ENCODE measurements at places on chromosomes 7 and 10.

GRCh38 chr7:104552102-104552501 is 223.7 kb downstream of the LHFPL3 start:
- DNase-seq = no peak

DNA sequence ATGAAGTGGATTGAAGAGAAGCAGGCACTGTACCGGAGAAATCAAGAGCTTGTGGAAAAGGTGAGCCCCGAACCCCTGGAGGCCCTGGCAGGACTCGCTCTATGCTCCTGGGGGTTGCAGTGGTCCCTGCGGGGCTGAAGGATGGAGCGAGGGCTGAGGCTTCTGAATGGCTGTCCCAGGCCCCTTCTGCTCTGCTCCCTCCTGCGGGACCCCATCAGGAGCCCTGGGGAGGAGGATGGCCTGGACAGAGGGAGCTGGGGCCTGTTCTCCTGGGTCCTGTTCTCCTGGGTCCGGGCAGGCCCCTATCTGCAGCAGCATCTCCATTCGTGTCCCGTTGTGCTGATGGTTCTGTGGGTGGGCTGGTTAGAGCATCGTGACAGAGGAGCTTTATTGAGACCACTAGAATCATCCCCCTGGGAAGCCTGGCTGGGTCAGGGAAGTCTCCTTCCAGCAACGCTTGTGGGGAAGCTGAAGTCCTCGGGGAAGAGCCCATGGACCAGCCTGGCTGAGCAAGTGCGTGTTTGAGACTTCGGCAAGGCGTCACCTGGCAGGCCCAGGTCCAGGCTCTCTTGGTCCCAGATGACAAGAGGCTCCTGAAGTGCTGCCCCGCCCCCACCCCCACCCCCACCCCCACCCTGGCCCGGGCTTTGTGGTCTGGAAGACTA is 41.1 kb upstream of the DPYSL4 start:
- no peak for DNase-seq

GRCh38 chr7:710161-710560 is 16.3 kb upstream of the DNAAF5 start:
- DNase-seq = no peak

DNA sequence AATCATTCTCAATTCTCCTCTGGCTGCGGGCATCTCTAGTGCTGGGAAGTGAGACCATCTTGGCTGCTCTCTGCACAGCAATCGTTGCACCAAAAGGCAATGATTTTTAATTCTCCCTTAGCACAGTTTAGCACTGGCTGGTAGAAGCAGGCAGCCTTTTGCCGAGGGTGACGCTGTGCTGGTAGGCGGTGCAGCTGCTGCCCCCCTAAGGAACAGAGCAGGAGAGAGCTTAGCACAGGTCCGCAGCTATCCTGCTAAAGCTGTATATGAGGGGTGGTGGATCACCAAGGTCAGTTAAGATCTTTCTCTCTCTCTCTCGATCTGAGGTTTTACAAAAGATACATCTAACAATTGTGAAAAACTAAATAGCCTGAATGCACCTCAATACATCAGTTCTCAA is 390.1 kb downstream of the GATA3 start:
- DNase-seq = no peak

DNA sequence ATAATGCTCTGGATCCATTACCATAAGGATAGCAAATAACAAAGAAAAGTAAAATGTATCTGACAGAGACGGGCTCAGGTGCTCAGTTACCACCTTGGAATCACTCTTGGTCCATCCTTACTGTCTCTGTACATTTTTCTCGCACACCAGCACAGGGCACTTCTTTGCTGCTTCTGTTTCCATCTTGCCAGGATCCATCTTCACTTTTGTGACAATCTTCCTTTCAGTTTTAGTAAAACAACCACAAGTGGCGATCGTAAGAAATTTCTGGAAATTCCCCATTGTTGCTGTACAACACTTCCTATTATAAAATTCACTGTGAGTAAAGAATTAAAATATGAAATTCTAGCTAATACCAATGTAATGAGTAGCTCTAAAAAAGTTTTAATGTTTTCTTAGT is 695.5 kb downstream of the GRM8 start:
- DNase-seq = no peak

DNA sequence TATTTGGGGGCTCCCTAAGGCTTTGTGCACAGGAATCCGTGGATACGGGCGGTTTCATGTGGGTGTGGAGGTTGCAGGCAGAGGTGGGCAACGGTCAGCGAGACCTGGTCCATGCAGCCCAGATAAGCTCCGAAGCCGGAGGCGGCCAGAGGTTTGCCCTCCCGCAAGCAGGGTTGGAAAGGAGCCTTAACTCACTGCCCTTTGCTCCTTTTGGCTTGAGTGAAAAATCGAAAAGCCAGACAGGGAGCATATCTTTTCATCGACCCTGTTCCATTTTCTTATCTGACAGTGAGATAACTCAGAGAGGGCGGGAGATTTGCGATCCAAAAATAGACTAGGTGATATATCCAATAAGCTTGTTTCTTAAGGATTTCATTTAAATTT is 1.5 kb downstream of the GRM3 start:
- DNase-seq = no peak

DNA sequence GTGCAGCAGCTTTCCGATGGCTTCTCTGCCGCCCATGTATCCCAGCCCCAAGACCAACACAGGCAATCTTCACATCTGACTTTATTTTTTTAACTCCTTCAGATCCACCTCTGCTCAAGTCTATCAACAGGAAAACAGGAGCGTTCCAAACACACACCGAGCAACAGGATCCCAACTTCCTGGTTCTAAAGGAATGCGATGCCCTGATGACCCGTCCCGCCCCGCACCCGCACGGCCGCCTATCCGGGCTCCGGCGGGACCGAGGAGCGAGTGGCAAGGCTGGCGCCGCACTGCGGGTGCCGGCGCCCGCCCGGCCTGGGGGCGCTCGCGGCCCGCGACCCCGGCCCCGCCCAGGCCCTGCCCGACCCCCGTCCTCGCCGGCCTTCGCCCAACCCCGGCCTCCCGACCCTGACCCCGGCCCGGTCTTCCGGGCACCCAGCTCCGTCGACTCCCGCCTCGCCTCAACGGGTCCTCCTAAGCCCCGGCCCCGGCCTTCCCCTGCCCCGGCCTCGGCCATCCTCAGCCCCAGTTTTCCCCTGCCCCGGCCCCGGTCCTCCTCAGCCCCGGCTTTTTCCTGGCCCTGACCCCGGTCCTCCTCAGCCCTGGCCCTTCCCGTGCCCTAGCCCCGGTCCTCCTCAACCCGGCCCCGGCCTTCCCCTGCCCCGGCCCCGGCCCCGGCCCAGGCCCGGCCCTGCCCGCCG is 730 bp downstream of the LARP4B start:
- no peak for DNase-seq

- DNase-seq = peak; percentile 46
These were observed 93.9 kb downstream of the ATXN7L1 start for GRCh38 chr7:105782391-105783042.

GRCh38 chr7:91569728-91570457 is 305.7 kb downstream of the FZD1 start:
- DNase-seq = no peak

DNA sequence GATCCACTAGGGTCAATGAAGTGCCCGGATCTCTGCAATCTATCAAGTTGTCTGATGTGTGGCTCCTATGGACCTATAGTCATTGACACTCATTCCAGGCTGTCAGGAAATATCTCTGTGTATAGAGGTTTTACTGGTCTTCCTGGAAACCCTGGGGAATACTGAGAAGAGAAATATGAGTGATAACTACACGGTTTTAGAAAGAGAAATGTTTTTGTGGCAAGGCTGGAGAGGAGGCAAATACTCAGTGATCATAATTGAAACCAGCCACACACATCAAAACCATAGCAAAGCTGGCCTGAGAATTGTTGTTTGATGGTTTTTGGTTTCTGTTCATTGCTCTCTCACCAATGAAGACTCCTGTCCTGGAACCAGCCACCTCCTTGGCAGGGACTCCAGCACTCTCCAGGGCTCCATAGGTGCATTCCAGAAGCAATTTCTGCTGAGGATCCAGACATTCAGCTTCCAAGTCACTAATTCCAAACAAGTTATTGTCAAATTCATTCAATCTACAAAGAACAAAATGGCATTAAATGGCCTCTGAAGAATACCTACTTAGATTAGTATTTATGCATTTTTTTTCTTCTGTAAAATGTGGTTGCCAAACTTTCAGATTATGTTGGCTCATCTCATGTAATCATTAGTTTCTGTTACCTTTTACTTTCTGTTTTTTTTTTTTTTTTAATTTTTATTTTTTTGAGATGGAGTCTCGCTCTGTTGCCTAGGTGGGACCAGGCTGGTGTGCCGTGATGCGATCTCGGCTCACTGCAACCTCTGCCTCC is 108.6 kb upstream of the ABI1 start:
- DNase-seq = peak; percentile 19

DNA sequence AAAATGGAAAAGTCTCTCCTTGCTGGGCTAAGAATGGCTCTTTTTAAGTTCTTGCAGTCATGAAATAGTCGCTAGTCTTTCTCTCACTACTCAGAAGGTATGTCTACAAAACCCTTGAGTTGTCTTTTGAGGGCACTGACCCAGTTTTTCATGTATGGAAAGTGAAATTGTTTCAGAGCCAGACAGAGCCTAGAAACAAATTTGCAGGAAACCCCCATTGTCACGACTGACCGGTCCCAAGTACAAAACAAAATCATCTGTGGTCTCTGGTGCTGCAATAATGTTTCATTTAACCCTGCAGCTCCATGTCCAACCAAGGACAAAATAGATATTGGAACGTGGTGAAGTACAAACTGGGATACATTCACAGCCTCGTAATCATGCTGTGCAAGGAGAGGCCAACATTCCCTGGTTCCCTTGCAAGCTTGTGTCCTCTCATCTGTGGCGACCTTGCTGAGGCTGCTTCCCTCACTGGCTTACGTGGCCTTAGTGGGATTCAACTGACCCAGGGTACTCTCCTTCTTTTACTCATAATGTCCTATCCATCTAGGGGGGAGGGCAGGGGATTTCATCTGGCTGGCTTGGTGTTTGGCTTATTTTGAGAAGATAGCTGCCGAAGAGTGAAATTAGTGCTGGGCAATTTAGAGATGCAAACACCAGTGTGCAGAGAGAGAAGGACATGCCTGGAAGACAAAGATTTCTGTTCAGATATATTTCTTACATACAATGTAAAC is 172.5 kb downstream of the IPMK start:
- no peak for DNase-seq

GRCh38 chr7:46604241-46604661 is 683.2 kb upstream of the IGFBP3 start:
- DNase-seq = no peak

- peak; percentile 4 for DNase-seq
These were observed 38.0 kb upstream of the CACNA2D1 start for GRCh38 chr7:82481499-82482097.

GRCh38 chr10:24119896-24120295 is 89.0 kb upstream of the KIAA1217 start:
- no peak for DNase-seq

DNA sequence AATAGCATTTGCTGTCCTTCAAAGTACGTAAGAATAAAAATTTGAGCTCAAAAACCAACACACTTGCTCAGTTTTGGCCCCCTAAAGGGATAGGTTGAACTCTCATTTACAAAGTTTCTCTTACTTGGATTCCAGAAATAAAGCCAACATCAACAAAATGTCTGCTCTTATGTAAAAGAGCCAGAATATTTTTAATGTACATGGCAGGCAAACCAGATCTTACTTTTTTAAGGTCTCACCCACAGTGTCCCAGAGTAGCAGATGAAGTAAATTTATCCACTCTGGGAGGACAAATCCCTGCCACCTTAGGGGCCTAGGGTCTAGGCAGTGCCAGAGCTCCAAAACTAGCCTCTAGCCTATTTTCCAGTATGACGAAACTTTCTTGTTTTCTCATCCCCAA is 159.6 kb downstream of the SKAP2 start:
- DNase-seq = no peak

GRCh38 chr7:29123626-29124190 is 22.6 kb downstream of the CPVL start:
- DNase-seq = no peak

GRCh38 chr10:133309720-133310398 is 1.1 kb downstream of the ZNF511 start:
- no peak for DNase-seq

DNA sequence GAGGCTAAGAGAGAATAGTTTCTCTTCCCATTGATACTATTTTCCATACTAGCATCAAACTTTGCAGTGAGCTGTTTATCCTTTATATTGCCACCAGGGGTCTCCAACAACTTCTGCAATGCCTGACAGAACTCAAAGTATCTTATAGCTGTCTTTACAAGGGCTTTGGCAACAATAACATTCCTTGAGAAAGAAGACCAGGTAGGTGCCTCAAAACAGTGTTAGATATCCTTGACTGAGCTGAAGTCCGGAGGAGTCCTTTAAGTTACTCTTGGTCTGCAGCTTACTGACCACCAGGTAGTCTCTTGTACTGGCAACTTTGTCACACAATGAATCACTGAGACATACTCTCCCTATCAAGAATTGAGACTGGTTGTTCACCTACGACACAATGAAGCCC is 30.0 kb upstream of the TES start:
- no peak for DNase-seq

- no peak for DNase-seq
These were observed 1.6 kb downstream of the HOXA3 start for GRCh38 chr7:27150568-27151340.

DNA sequence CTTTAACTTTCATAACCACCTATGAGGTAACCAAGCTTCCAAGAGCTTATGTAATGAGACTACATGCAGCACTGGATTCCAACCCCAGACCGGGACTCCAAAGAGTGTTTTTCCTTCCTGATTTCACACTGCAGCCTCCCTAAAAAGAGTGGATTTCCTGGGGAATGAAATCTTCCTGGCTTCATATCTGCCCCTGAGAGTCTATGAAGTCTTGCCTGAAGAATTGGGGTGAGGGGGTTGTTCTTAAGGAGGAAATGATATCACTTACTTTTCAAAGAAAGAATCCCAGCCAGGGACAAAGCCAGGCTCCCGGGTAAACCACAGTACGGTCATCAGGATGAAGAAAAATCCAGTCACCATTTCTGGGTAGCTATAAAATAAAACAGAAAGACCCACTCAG is 29.7 kb downstream of the STMP1 start:
- DNase-seq = no peak

GRCh38 chr10:86017841-86018734 is 348.5 kb downstream of the GRID1 start:
- no peak for DNase-seq

- no peak for DNase-seq
These were observed 74.9 kb upstream of the COL13A1 start for GRCh38 chr10:69726850-69727249.

DNA sequence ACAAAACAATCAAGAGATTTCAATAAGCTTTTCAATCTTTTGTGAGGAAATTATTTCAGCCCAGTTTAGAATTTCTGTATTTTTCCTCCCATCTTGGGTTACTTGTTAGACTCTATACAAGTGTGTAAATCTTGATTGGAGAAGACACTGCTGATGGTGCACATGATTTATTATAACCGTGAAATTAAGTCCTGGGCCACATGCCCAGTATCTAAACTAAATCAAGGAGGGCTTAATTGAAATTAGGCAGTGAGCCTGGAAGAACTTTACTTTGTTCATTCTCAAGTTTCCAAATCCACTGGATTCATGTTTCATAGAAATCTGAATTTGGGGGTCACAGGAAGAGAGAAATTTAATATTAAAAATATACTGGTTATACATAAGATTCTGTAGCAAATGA is 44.5 kb downstream of the CSTF2T start:
- DNase-seq = peak; percentile 70

- no peak for DNase-seq
These were observed 118.0 kb downstream of the CELF2 start for GRCh38 chr10:11135709-11136108.

- no peak for DNase-seq
These were observed 3.6 kb downstream of the VWC2 start for GRCh38 chr7:49776994-49777393.
